ENCODE measurements at places on chromosomes 1 and 21.

DNA sequence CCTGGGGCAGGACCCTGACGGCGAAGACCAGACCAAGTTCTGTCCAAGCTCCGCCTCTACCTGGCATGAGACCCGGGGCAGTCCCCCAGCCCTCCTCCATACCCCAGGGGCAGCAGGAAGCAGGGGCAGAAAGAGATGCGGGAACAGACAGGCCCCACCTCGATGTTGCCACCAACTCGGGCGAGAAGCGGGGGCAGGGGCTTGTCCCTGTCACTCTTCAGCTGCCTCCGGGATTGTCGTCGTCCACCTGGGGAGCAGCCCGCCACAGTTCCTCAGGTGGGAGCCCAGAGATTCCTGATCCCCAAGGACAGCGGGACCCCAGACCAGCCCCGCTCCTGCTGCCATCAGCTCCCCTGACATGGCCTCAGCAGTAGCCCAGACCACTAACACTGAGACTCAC lies 54.8 kb downstream of the CHD5 start:
- DNase-seq, result no peak

DNA sequence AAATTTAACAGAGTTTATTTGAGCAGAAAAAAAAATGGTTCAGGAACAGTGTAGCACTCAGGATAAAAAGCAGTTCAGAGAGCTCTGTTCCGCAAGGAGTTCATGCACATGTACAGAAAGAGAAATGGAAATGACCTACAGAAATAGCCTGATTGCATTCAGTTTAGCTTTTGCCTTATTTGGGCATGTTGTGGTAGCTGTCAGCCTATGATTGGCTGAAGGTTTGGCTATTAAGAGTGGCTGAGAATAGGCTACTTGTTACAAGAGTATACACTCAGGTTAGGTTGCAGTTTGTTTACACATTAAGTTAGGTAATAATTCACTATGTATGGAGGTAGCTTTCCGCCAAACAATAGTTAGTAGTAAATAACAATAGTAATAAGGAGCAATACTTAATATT lies 511.0 kb upstream of the TMPRSS15 start:
- DNase-seq, result no peak

DNA sequence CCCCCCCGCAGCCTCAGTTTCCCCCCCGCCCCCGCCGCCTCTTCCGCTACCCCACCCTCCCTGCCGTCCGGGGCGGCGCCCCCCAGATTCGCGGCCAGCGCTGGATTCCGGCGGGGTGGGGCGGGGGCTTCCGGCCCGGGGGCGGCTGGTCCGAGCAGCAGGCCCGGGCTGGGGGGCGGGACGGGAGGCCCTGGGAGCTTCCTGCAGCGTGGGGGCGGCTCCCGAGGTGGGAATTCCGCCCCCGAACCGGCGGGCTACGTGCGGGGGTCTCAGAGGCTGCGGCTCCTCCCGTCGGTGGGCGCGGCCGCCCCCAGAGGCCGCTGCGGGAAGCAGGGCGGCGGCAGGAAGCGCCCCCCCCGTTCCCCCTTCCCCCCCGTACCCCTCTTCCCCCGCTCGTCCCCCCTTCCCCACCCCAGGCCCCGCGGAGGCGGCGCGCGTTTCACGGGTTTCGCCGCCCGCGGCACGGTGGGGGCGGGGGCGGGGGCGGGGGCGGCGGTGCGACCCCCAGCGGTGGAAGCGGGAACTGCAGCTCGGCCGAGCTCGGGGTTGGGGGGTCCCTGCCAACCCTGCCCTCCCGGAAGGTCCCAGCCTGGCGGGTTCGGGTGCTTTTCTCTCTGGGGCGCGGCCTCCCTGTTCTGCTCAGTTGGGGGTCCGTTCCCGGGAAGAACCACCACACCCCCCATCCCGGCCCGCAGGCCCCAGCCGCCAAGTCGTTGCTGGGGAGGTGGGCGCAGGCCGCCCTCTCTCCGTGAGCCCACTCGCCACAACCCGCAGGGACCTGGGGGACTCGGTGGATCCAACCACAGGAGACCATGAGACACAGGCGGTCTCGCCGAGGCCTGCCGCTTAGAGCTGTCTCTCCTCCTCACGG lies 76.3 kb downstream of the MORN1 start:
- DNase-seq, result no peak

DNA sequence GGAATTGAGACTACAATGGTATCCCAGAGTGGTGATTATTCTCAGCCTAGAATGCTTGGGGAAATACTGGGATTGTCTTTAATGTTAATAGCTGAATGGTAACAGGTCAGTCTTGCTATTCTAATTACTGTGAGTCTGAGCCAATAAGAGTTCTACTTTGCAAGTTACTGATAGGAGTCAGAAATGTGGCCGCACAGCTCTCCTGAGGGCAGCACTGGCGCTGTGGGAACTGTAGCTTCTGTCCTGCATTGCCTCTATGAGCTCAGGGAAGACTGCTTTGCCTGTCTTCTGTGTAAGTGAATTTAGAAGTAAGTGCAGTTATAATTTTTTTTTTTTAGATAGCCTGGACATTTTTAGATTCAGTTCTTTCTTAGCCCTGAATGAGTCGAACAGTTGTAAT lies 10.0 kb upstream of the VAMP3 start:
- DNase-seq, result no peak

DNA sequence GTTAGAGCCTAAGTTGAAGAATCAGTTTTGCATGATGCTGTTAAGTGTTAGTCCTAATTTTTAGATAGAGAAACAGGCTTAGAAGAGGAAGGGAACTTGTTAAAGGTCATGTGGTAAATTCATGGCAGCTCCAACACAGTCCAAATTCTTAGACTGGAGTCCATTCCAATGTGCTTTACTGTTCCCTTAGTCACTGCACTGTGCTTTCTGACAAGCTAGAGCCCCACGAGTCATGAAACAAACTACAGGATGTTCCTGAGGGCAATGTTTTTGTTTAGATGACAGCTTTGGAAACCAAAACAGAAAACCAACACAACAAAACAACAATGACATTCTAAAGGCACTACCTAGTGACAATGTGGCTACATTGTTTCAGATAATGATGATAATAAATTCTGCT lies 23.1 kb upstream of the RGS4 start:
- DNase-seq, result no peak

DNA sequence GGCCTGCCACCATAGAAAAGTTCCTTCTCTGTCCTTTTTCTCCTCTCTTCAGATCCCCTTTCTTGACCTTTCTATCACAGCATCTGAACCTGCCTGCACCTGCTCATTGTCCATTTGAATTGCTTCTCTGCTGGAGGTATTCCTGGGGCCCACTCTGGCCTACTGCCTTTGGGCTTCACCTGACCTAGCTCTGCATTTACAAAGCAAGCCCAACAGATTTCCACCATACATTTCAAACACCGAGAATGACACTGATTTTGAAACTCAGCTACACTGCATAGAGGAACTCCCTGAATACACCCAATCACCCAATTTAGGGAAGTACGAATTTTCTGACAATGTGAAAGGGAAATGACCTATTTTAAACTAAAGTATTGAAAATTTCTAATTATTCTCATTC lies 284.5 kb upstream of the USP25 start:
- no peak for DNase-seq

DNA sequence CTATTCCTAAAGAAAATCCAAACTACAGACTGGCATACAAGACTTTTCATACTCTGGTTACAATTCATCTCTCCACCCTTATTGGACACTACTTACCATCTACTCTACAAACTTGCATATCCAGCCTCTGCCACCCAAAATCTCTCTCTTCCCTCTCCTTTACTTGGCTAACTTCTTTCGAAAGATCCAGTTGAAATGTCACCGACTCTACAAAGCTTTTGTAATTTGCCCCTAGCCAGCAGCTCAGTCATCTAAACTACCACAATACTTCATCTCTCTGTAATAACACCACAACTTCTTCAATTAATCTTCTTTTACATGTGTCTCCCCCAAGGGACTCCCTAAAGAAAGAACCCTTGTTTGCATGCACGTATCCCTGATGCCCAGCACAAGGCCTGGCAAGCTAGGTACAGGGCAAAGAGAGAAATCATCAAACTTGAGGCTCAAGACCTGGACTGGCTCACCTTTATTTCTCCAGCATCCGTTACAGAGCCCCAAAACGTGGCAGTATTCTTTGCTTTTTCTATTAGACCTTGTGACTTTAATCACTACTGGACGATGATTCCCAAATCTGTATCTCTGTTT lies 2.7 kb downstream of the ZBTB21 start:
- no peak for DNase-seq

DNA sequence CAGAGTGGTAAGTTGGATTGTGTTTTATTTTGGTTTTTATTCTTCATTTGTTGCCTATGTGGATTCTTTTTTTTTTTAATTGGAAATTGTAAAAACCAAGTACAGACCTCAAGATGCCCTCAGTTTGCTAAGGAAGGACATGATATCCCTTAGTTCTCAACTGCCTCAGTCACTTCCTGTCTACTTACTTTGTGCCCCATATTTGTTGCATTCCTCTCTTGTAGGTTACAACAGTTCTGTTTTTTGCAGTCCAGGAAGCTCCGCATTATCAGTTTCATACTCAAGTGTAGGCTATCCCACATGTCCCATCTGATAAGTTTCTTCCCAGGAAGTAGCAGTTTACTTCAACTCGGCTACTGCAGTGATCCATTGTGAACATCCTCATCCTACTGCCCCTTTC lies 82.0 kb downstream of the RPAP2 start:
- no peak for DNase-seq

DNA sequence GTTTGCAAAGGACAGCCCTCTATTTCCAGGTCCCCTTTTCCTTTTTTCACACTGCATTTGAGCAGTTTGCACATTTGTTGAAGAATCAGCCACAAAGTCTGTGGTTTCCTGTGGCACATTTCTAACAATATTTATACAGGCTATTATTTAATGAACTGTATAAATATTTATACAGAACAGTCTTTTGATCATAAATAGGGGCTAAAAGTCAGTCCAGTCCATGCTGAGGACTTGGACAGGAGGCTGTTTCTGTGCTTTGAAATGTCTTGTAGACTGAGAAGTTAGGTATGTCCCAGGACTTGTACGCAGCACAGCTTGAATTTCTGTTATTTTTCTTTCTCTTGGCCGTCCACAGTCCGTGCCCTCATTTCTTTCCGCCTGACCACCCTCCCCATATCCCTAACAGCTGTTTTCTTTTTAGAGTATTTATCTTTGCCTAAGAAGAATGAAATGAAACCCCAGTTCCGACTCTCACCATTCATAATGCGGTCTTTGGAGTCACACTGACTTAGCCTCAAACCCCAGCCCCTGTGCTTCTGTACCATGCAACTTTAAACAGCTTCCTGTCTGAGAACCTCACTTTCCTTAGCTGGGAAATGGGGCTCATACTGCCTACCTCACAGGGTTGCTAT lies 19.7 kb downstream of the FGGY start:
- DNase-seq, result no peak

DNA sequence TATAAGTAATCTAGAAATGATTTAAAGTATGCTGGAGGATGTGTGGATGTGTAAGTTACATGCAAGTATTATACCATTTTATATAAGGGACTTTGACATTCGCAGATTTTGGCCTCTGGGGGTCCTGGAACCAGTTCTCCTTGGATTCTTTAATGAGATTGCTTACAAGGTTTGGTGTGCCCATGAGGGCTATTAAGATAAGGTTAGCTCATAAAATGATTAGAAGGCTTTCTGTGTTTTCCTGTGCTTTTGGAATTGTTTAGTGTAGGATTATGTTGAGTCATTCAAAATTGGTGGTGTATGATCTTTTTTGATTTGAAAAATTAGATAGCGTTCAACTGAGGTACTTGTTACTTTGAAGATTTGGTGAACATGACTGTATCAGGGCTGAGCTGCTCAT lies 5.6 kb downstream of the USP25 start:
- DNase-seq, result no peak

DNA sequence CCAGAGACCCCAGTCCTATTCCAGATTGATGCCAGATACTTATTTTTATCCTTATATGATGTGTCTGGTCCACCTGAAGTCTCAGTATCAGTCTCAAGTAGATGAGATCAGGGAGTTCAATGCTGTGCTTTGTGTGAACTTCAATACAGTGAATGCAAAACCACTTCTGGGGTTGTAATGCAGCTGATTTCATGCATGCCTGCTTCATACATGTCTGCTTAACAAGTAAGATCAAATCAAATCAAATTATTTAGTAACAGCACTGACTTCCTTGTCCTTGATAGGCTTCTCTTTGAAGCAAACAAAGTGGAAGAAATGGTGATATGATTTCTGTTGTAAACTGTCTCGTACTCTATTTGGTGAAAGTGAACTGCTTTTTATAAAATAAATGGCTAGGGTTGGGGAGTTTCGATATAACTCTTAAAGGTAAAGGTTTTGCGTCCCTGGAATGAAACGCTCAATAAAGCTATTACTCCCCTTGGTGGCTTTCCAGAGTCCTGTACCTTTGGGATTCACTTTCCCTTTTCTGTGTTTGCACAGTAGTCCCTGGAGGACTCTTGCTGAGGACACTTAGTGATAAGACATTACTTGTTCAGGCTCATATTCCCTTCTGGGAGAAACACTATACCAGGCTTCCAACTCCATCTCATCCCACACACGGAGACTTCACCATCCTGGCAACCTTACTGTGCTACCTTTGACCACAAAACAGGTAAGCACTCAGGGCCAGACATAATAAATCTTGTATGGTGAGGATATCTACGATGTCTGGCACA lies 59.3 kb downstream of the FH start:
- no peak for DNase-seq

DNA sequence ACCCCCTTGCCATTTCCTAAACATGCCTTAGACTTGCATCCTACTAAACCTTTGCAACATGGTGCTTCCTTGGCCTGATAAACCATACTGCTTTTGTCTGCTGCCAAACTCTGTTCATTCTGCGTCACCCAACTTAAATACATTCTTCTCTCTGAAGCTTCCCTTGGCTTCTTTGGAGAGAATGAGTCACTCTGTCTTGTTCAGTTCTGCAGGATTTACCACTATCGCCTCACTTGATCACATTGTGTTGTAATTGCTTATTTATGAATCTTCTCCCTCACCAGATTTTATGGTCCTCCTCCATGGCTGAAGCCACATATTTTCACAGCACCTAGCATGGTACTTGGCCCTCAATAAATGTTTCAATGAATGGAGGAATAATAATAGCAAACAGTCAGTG lies 21.7 kb upstream of the TUT4 start:
- no peak for DNase-seq

GRCh38 chr1:155871390-155871789 lies 12.0 kb downstream of the SYT11 start:
- DNase-seq, result peak; percentile 96

GRCh38 chr1:200029035-200029821 lies 1.7 kb downstream of the NR5A2 start:
- DNase-seq, result peak; percentile 73

- DNase-seq, result no peak
These were observed 218.4 kb downstream of the HLX start for GRCh38 chr1:221097479-221098281.

GRCh38 chr21:36747815-36748383 lies 49.0 kb downstream of the SIM2 start:
- DNase-seq, result no peak

- DNase-seq, result no peak
These were observed 132.5 kb upstream of the CACHD1 start for GRCh38 chr1:64337475-64337874.

Measured in spinal cord (tissue), 10 donors.